ENCODE measurements at places on chromosomes 2 and 18. TPM values are rescaled to one million over a fixed set of nuclear protein-coding genes. Genes with fewer than 3 reads are reported as not detected.

The SERPINB11 gene
- total RNA-seq: not detected

DNA sequence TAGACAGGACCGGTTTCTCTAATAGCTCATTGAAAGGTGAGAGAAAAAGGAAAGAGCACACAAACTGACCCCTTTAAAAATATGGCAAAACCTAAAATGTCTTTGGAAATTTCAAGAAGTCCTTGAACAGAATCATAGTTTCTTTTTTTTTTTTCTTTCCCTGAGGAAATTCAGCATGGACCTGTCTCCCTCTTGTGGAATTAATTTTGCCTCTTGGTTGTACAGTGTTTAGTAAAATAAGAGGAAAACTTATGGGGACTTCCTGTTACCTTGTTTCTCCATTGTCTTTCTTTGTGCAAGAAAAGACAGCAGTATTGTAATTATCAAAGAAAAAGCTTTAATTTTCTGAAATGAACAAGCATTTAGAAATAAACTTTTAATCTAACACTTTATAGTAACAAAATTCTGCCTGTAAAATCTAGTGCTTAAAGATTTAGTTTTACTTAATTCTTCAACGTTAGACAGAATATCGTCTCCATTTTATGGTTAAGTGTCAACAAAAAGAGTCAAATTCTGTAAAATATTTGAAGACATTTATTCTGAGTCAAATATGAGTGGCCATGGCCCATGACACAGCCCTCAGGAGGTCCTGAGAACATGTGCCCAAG is 176.3 kb upstream of the NABP1 start:
- no peaks in the 10 kb centered on the region for H3K36me3 ChIP-seq
- H3K4me3 ChIP-seq: no peak overlapping the region
- H3K27me3 ChIP-seq: peaks cover 8% of the 10 kb centered on the region
- no peak for DNase-seq
- H3K27ac ChIP-seq: no peak overlapping the region

GRCh38 chr2:17709897-17710296 is 43.7 kb downstream of the SMC6 start:
- no peak overlapping the region for H3K27ac ChIP-seq
- H3K27me3 ChIP-seq: no peaks in the 10 kb centered on the region
- H3K4me3 ChIP-seq: no peak overlapping the region
- peaks cover 3% of the 10 kb centered on the region for H3K4me1 ChIP-seq
- peaks cover 30% of the 10 kb centered on the region for H3K36me3 ChIP-seq

DNA sequence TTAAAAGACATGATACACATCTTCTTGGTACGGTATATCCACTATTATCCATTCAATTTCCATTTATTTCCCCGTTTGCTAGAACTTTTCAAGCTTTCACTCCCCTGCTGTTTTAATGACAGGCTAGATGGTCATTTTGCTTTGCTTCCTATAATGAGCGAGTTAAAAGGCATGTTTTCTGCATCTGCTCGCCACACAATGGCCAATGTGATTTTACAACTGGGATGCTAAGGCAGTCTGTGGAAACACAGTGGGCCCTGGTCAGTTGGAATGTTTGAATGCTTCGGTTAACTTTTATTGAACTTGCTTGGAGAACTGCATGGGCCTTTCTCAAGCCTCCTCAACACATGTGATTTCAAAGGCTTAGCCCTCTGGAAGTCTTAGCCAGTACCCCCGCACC is 48.4 kb upstream of the TNP1 start:
- no peaks in the 10 kb centered on the region for H3K27me3 ChIP-seq
- DNase-seq: no peak
- H3K4me1 ChIP-seq: peaks cover 4% of the 10 kb centered on the region
- H3K4me3 ChIP-seq: no peak overlapping the region

- DNase-seq: no peak
- H3K27me3 ChIP-seq: peaks cover 6% of the 10 kb centered on the region
- H3K36me3 ChIP-seq: no peaks in the 10 kb centered on the region
- H3K4me1 ChIP-seq: no peaks in the 10 kb centered on the region
- no peak overlapping the region for H3K27ac ChIP-seq
Measured at GRCh38 chr2:100009743-100010142, 132.6 kb downstream of the AFF3 start.

The KCNJ3 gene
- total RNA-seq: not detected

The ZRANB3 gene
- 6.2 TPM for total RNA-seq

DNA sequence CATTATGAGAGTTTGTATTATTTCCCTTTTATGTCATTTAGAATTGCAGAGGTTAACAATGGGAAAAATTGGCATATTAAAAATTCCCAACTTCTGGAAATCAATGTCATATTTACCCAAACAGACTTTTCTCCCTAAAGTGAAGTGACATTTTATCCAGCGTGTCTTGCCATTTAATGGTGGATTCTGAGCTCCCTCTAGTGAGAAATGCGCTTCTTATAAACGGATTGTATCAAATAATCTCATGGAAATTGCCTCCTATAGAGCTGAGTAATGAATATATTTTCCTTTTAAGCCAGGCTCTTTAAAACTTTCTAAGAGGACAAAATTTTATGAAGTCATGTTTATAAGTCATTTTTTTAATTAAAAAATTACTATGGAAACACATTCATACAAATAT is 5.7 kb upstream of the GCFC2 start:
- no peak overlapping the region for H3K4me3 ChIP-seq
- no peak for DNase-seq
- no peaks in the 10 kb centered on the region for H3K36me3 ChIP-seq
- H3K4me1 ChIP-seq: peaks cover 3% of the 10 kb centered on the region
- peaks cover 14% of the 10 kb centered on the region for H3K27me3 ChIP-seq

DNA sequence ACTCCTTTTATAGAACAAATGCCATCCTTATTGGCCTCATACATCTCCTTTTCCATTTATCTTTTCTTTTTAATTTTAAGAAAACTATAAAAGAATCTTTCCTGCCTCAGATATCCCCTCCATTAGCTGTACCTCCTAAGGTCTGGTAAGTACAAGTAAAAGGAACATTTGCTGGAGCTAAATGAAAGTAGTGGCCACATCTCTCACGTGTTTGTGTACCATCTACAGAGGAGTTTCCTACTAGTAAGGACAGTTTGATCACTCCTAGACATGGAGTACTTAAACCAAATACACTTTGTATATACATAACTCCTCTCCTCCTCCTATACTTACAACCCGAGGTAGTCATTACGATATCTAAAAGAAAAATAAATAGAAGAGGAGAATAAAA is 504.8 kb downstream of the LRRTM4 start:
- no peaks in the 10 kb centered on the region for H3K27me3 ChIP-seq
- no peak overlapping the region for H3K27ac ChIP-seq
- no peaks in the 10 kb centered on the region for H3K36me3 ChIP-seq
- no peak for DNase-seq

The AKAIN1 gene
- total RNA-seq: not detected

DNA sequence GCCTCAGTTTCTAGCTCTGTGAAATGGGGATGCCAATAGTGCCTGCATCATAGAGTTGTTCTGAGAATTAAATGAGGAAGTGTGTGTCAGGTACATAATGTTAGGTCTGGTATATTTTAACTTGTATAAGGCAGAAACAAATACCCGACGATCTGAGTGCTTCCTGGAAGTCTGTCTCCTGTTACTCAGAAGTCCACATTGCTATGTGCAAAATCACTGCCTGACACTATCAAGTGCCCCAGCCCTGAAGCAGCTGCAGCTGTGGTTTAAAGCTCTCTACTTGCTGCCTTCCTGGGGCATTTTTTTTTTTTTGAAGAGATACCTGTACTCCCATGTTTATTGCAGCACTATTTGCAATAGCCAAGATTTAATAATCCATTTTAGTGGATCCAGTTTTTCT is 125.3 kb downstream of the SLC4A3 start:
- no peaks in the 10 kb centered on the region for H3K36me3 ChIP-seq
- no peaks in the 10 kb centered on the region for H3K27me3 ChIP-seq
- no peak overlapping the region for H3K4me3 ChIP-seq
- no peak overlapping the region for H3K27ac ChIP-seq
- H3K4me1 ChIP-seq: no peaks in the 10 kb centered on the region

The SMAD7 gene
- 30.0 TPM for total RNA-seq

GRCh38 chr2:105809097-105809473 is 64.4 kb downstream of the NCK2 start:
- H3K27me3 ChIP-seq: no peaks in the 10 kb centered on the region
- DNase-seq: no peak
- no peak overlapping the region for H3K4me3 ChIP-seq
- H3K4me1 ChIP-seq: peaks cover 70% of the 10 kb centered on the region
- H3K27ac ChIP-seq: peak overlapping the region; percentile 50

All from activated CD4-positive, alpha-beta memory T cell treated with anti-CD3 and anti-CD28 coated beads, Interleukin-2, amount 10 ng/mL, durations not matched to agents 7 days and 5 days (primary cell).